ENCODE measurements at places on chromosomes 12 and 14.

DNA sequence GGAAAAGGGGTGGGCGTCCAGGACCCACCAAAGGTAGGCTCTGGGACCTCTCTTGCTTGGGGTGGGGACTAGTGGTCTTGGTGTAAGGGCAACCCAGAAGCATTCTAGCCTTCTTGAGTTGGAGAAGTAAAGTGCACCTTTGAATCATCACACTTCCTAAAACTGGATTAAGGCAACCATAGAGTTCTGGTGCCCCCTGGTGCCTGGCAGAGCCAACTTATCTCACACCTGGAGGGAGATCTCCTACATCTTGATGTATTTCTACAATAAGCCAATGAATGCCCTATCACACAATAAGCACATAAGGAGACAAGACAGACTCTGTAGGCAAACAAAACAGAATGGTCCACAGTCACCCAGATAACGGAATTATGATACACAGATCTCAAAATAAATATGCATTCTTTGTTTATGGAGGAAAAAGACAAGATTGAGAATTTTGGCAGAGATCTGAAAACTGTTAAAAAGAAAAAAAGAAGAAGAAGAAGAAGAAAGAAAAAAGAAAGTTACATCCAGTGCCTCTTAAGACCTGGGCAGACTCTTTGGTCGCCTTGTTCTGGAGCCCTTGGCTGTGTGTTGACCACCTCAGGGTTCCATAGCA lies 95.9 kb upstream of the PPP2R5C start:
- no peak for DNase-seq

- no peak for DNase-seq
These were observed 69.0 kb downstream of the DENND5B start for GRCh38 chr12:31521964-31522363.

GRCh38 chr12:99898645-99899044 lies 86.1 kb downstream of the ANKS1B start:
- no peak for DNase-seq

- no peak for DNase-seq
These were observed 1193.7 kb downstream of the GALC start for GRCh38 chr14:86799244-86799647.

- no peak for DNase-seq
These were observed 116.1 kb downstream of the PLEKHA5 start for GRCh38 chr12:19245666-19246065.

DNA sequence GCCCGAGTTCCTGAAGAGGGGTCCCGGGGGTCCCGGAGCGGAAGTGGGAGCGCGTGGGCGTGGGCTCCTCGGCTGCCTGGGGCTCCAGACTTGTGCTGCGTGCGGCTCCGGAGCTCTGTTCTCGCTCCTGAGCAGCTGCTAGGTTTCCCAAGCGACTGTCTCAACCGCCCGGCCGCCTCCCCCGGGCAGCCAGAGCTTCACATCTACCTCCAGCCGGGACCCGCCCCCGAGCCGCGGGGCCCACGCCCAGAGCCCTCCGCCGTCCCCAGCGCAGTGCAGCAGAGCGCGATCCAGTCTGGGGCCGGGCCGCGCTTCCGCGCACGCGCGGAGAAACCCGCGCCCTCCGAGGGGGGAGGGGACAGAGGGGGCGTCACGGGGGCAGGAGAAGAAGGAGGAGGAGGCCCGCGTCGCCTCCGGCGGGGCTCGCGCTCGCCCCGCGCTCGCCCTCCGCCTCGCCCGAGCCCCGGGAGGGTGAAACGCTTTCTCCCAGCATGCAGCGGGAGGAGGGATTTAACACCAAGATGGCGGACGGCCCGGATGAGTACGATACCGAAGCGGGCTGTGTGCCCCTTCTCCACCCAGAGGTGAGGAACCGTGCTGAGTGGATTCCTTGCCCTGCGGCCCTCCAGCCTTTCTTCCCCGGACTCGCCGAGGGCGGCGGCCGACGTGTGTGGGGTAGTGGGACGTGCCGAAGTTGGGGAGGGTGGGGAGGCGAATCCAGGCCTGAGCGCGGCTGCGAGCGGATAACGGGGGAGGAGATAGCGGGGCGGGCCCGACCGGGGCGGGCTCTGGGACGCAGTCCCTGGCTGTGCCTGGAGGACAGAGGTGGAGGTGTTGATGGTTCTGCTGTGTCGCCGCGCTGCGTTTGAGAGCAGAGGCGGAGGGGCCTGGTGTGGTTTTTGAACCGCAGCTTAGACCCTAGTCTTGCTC lies at the start of gene ZDHHC17:
TSS of gene ZDHHC17 (plus strand) at position 370 of the 930 bp plus-strand sequence. CDS start at position 492, 122 bp downstream.
- peak; percentile 82 for DNase-seq

GRCh38 chr14:51333299-51333698 lies 93.3 kb downstream of the TMX1 start:
- DNase-seq, result no peak

DNA sequence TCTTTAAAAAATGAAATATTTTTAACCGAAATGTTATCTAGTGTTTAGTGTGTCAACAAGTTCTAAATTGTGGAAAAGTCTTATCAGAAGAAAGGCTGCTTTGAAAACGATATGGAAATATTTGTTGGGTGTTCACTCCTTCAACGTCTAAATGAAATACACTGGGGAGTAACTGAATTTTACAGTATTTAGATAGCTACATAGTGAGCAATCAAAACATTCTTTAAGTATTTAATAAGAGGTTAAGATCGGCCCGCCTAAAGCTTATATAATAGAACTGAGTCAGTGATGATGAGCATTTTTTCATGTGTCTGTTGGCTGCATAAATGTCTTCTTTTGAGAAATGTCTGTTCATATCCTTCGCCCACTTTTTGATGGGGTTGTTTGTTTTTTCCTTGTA lies 228.3 kb downstream of the RAD51B start:
- no peak for DNase-seq

DNA sequence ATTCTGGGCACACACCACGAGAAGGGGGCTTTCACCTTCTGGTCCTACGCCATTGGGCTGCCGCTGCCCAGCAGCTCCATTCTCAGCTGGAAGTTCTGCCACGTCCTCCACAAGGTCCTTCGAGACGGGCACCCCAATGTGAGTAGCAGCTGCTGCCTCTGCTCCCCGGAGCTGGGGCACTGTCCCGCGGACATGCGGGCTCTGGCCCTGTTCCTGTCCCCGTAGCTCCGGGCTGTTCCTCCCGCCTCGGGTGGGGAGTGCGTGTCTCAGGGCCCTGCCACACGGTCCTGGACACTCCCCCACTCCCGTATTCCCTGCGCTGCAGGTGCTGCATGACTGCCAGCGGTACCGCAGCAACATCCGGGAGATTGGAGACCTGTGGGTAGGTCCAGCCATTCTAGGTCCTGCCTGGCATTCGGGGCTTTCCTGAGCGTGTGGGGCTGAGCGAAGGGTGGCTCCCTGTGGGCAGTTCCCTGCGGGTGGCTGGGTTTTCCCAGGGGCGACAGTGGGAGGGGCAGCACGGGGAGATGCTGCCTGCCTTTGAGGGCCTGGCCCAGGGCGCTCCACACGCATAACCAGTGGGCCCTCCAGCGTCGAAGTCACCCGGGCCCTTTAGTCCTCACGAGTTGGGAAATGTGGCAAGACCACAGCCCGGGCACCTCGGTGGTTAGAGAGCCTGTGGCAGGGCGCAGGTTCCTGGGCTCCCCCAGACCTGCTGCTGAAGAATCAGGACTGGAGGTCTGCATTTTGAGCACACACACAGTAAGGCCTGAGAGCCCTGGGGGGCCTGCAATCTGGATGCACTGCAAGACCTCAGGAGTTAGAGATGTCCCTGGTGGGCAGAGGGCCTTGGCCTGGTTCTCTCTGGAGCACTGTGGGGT lies 13.5 kb downstream of the HIP1R start:
- DNase-seq, result no peak

DNA sequence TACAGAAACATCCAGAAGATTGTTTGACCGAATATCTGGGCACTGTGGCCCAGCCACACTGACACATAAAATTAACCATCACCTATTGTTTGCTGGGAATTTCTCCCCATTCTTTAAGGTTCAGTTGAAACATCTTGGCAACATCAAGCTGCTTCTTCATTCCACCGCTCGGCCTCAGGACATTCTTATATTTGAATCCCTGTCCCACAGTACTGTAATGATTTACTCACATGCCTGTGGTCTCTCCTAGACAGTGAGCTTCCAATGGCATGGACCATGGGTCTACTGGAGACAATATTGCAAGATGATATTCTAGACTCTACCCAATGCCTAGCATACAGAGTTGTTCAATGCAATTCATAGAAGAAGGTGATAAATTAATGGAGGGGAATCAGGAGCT lies 56.1 kb downstream of the EMP1 start:
- DNase-seq, result no peak

DNA sequence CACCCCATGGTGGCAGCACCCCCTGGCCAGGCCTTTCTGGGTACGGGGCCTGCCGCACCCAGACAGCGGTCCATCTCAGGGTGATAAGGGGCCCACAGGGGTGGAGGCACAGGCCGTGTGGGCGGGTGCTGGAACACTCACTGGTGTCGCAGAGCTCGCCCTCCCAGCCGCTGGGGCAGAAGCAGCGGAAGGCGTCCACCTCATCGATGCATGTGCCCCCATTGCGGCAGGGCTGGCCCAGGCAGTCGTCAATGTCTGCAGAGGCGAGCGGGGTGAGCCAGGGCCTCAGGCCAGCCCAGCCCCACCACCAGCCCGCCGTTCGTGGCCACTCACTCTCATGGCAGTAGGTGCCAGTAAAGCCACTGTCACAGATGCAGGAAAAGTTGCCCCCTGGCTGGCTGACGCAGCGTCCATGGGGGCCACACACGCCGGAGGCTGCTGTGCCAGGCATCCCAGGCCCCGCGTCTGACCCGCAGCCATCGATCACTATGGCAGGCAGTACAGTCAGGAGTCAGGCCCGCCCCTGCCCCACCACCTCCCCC lies 19.9 kb downstream of the JAG2 start:
- DNase-seq, result no peak

DNA sequence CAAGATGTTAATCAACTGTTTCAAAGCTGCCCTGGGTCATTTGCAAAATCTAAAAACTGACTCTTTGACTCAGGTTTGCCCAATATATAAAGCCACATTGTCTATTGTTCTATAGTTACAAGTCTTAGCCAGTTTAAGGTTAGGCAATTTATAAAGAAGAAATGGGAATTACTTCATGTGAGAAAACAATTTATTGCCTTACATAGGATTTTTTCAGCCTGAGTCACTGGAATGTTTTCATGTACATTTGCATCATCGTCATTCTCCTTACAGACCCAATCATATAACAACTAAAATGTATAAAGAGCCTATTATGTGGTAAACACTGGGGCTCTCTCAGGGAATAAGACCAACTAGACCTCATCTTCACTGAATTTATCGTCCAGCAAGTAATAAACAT lies 100.3 kb upstream of the PLEKHG7 start:
- DNase-seq, result no peak

DNA sequence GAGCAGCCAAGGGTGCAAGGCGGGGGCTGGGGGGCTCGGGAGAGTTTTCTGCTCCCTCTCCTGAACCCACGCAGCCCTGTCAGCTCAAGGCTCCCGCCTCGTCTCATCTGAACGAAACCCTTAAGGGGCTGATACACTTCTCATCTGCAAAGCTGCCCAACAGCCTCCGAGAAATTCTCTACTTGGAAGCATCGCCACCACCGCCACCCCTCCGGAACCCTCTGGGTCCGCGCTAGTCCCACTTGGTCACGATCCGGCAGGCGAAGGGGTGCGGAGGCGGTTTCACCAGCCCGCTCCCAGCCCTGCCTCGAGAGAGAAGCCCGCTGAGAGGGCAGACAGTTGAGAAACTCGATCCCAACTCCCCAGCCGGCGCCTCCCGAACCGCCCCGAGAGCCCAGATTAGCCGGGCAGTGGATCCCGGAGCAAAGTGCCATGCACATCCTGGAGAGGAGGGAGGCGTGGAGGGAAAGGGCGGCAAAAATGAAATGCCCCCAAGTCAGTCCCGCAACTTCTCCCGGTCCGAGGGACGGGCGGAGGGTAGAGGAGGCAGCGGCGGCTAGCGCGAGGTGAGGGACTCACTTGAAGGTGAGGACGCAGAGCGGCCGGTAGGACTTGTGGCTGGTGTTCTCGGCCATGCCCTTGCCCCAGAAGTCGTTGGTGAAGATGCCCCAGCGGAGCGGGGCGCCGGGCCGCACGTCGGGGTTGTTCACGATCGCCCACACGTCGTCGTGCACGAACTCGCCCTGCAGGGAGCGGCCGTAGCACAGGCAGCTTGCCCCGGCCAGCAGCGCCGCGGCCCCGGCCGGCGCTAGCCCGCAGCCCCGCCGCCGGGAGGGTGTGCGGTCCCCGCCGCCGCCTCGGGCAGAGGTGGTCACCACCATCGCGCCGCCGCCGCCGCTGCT lies 620 bp downstream of the TMTC1 start:
- no peak for DNase-seq

- DNase-seq, result no peak
These were observed 179.9 kb upstream of the ATF7IP start for GRCh38 chr12:14185427-14186192.

- DNase-seq, result no peak
These were observed 605 bp downstream of the ZCRB1 start for GRCh38 chr12:42325326-42325652.

DNA sequence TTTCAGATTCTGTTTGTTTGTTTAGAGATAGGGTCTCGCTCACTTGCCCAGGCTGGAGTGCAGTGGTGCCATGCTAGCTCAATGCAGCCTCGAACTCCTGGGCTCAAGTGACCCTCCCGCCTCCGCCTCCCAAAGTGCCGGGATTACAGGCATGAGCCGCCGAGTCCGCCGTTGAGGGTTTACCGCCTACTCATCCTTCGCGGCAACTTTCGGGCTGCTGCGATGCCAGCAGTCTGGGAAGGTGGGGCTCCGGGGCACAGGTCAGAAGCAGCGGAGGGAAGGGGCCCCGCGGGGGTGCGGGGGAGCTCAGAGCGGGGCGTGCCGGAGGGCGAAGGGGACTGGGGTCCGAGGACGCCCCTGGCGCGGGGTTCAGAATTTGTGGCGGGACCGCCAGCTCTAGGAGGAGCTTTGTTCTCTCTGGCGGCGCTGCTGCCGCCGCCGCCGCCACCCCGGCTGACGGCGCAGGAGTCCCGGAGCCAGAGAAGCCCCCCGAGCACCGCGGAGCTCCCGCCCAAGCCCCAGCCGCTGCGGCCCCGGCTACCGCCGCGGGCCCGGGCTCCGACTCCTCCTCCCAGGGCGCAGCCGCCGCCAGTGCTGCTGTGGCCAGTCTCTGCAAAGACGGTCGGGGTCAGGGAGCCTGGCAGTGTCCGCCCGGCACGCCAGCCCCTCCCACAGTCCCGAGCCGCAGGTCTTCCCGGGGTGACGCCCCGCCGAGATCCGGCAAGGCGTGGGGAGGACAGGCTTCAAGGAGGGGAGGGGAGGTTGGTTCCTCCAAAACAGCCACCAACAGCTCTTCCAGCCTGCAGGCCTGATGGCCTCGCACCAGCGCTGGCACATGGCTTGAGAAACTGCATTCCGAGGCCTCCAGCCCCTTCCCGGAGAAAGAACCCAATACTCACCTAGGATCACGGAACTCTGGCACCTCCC lies 10.9 kb upstream of the KRT77 start:
- DNase-seq, result peak; percentile 5

- no peak for DNase-seq
These were observed 125.1 kb upstream of the TSPAN8 start for GRCh38 chr12:71282925-71283324.

DNA sequence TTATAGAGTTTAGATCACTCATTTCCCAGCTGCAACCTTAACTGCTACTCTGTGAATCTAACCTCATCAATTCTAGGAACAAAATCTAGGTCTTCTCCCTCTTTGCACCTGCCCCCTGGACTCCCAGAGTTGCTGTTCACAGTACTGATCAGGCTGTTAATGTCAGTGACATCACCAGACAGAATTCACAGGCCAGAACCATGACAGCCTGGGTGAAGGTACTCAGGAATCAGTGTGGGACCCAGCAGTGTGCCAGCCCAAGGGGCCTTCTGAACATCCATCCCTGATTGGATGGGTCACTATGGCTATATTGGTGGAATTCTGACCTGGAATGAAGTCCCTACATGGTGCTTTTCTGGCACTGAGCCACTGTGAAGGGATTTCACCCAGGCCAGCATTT lies 72.8 kb downstream of the CLMN start:
- DNase-seq, result no peak

GRCh38 chr14:95097385-95097784 lies 59.9 kb downstream of the DICER1 start:
- DNase-seq, result no peak
